Fibroblast of the conjunctiva (primary cell): ENCODE measurements at places on chromosomes 7 and 10.

DNA sequence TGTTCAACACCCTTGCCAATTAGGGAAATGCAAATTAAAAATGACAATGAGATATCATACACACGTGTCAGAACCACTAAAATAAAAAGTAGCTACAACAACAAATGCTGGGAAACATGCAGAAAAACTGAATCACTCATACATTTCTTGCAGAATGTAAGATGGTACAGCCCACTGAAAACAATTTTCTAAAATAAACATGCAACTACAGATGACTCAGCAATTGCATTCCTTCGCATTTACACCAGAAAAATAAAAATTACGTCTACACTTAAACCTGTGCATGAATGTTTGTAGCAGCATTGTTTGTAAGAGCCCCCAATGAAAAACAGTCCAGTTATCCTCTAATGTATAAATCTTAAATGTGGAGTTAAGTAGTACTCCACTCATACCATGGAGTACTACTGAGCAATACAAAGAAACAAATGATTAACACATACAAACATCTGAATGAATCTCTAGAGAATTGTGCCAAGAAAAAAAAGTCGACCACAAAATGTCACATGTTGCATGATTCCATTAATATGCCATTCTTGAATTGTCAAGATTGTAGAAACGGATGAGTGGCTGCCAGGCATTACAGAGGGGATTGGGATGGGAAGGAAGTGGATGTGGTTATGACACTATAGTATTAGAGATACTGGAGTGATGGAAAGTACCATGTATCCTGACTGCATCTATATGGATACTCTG is 134.6 kb upstream of the NPSR1 start:
- no peak for DNase-seq

DNA sequence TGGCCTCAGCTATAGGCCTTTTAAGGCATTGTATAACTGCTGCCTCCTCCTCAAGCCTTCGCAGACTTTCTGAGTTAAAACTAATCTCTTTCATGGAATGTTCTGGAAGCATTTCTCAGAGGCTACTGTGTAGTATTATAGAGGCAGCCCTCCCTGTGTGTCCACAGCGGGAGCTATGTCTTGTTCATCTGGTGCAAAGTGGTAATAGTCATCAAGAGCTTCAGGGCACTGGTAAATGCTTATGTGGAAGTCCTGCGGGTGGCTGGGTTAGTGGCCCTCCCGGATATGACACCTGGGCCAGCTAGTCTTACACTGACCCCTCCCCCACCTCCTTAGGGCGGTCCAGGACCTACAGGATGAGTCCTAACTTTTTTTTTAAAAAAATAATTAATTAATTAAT is 2.2 kb upstream of the ABHD11 start:
- no peak for DNase-seq

GRCh38 chr10:120715171-120715570 is 136.0 kb upstream of the WDR11 start:
- no peak for DNase-seq

- no peak for DNase-seq
Observed at GRCh38 chr10:6353526-6353925, 150.8 kb downstream of the PFKFB3 start.

- DNase-seq: no peak
Observed at GRCh38 chr10:97618733-97619132, 14.6 kb downstream of the MORN4 start.

DNA sequence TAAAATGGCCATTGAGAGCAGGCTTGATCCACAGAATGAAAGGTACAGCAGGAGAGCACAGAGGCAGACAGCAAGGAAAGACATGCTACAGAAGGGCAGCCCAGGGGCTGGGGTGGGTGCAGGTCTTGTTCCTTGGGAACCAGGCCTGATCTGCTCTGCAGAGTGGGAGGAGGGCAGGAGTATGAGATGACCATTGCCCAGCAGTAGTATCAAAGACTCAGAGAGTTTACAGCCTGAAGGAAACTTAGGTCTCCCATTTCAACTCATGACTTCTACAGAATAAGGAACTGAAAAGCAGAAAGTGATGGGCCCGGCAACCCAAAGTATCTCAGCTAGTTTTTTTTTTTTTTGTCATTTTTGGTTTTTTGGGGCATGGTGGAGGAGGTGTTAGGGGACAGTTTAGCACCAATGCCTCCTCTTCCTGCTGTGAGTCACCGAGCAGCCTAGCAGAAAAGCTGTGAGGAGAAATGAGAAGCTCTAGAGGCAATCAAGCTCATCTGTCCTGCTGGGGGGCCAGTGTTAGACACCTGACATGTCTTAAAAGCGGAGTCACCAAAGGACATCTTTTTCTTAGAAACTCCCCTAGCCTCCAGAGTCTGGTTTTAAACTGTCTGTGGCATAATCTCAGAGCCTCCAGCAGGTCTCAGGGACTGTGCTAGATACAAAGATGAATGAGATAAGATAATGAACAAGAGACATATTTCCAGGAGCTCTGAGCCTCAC is 34.3 kb upstream of the HERPUD2 start:
- no peak for DNase-seq

- no peak for DNase-seq
Observed at GRCh38 chr7:39645482-39646407, 22.4 kb downstream of the RALA start.

DNA sequence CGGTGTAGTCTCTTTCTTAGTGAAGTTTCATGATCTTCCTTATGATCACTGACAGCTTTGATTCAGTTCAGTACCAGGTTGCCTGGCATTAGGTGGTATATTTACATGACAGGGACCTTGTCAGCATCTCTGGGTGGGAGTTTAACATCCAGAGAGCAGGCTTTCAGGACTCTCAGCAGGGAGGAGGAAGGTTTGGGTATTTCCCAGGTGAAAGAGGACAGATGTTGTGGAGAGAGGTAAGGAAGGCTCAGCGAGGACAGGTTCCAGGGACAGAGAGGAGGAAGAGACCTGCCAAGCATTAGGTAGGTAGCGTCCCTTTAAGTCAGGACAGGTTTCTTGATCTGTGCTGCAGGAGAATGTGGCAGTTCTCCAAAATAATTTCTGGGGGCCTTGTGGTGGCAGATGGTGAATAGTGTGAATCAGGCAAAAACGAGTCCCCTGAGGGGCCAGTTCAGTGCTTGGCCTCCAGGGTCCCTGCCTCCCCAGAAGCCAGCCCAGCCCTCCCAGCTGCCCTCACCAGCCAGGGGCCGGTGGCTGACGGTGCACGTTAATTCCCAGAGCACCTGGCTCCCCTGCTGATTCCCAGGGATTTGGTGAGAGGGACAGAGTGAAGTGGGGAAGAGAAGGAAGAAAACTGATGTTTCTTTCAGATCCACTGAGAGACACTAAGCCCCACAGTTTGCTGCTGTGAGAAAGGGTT is 82.0 kb downstream of the VWC2 start:
- DNase-seq: no peak

DNA sequence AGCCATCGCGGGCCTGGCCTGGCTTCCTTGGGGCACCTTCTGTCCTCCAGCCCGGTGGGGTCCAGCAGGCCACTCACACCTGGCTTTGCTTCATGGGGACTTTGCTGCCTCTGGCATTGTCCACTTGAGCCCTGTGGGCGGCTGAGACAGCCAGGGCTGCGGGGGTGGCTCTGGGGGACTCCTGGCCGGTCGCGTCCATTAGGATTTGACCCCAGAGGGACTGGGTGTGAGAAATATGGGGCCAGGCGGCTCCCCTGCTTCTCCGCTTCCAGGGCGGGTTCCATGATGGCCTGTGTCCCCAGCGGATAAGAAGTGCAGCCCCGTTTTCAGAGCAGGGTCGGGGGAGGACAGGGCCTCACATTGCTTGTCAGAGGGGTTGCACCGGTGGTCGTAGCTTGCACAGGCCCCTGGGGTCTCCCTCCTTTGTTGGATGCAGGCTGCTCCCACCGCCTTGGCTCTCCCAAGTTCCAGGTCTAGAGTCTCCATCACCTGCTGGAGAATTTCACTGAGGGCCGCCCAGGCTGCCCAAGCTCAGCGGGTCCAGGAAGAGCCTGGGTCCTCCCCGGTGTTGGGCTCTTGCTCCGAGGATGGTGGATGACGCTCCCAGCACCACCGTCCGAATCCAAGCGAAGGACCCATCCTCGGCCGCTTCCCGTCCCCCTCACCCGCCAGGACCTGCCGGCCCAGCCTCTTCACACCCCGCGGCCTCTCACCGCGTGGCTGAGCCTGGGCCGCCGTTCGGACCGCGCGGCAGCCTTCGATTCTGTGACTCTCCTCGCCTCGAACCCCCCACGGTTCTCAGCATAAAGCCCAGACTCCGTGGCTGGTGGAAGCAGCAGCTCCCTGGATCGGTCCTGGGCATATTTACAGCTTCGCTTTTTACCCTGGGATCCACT is 140.1 kb downstream of the DYNC2I1 start:
- DNase-seq: no peak

GRCh38 chr7:50667338-50667737 is 102.1 kb upstream of the DDC start:
- no peak for DNase-seq

- no peak for DNase-seq
Observed at GRCh38 chr10:13815756-13816155, 229.0 kb downstream of the PRPF18 start.

DNA sequence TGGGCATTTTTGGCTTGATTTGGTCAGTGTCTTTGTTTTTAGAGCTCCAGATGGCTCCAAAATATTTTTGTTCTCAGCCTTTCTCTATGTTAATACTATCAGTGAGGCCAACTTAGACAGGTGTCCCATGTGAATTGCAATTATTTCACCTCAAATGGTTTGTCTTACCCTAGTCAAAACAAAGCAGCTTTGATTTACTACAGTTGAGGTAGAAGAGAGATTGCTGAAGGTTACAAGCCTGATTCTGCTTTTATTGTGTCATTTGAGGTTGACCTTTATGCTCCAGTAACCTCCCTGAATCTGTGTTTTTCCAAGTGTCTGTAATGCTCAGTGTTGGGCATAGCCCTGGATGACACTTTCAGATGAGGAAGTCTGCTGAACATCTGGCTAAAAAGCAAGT is 882.9 kb downstream of the NRG3 start:
- DNase-seq: no peak

- no peak for DNase-seq
Observed at GRCh38 chr10:7258948-7259523, 151.8 kb downstream of the SFMBT2 start.

DNA sequence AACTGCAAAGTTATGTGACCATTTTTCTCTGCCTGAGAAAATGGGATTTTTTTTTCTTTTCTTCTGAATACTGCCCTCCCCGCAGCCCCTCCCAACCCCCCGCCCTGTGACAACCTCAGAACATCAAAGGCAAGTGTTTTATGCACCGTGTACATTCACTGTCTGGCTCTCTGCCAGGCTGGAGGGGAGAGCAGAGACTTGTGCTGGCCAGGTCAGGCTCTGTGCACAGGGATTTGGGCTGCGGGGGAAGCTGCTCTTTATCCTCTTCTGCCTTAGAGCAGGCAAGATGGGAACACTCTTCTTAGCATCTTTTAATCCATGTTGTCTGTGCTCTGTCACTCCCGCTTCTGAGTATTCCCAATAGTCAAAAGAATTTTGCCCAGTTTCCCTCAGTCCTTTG is 195.1 kb downstream of the CCSER2 start:
- no peak for DNase-seq

GRCh38 chr10:109773288-109774120 is 149.8 kb downstream of the XPNPEP1 start:
- DNase-seq: peak; percentile 28

DNA sequence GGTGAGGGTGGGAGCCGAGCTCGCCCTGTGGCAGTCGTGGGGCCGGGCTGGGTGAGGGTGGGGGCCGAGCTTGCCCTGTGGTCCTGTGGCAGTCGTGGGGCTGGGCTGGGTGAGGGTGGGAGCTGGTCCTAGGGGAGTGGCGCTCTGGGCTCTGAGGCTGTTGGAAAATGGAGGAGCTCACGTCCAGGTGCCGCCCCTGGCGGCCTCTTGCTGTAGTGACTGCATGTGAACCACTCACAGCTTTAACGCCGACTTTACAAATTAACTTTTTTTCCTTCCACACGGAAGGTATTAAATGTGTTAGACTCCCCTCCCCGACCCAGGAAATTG is 312.6 kb downstream of the WDR37 start:
- no peak for DNase-seq

DNA sequence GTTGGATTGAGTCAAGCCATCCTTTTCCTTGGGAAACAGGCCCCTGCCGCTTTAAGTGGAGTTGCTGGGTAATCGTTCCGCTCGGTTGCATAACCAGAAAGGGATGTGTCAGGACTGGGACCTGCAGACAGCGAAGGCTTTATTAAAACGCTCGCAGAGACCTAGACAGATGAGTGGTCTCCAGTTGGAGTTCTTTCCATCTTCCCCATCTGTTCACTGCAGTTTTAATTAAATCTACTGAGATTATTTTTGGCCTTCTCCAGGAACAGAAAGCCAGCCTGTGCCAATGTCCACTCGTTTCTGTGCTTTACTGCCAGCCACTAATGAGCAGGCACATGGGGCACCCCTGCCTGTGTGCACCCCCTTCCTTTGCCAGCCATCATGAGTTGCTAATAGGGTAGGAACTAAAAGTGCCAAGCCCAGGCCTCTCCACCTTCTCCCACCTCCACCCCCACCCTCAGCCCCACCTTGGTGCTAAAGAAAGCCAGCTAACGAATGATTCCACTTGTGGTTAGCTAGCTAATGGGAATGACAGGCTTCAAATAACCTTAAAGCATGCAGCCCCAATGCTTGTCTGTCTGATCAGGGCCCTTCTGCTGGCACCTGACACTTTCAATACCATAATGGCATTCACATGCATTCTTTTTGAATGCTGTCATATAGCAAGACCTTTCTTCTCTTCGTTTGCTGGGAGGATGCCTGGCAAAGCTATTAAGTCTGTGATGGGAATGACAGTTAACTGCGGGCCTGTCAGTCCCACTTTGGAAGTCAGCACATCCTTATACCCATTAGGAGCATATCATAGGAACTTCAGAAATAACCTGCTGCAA is 556.8 kb upstream of the GALNT17 start:
- no peak for DNase-seq

- DNase-seq: peak; percentile 32
Observed at GRCh38 chr10:24866604-24867583, 85.5 kb downstream of the PRTFDC1 start.

DNA sequence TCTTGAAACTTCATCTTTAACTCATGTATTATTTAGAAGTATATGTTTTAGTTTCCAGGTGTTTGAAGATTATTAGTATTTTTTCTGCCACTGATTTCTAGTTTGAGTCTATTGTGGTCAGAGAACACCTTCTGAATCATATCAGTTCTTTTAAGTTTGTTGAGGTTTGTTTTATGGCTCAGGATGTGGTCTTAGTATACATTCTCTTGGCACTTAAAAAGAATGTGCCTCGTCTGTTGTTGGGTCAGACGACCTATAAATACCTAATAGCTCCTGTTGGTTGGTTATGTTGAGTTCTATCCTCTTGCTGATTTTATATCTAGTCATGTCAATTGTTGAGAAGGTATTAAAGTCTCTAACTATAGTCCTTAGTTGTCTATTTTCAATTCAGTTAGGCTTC is 15.9 kb downstream of the TDRD1 start:
- DNase-seq: no peak

- DNase-seq: no peak
Observed at GRCh38 chr7:68074242-68074641, 1077.6 kb downstream of the TYW1 start.

DNA sequence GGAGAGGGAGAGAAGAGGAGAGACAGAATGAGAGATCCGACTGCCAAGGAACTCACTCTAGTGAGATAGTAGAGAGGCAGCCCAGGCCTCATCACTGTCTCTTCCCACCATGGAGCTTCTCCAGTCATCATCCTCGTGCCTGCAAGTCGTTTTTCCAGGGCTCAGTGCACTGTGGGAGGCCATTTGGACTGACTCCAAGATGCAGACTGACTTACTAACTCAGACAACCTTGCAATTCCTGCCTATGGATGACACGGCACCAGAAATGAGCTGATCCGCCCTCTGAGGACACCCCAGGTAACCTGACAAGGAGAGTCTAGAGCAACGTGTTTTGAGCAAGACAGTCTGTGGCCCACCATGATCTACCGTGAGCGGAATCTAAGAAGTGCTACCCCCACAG is 154.9 kb downstream of the GLI3 start:
- DNase-seq: no peak

GRCh38 chr7:151008511-151009323 is 15.6 kb downstream of the ATG9B start:
- DNase-seq: no peak
